ENCODE measurements at places on chromosomes 1 and 21.

- DNase-seq, result no peak
These were observed 43.1 kb downstream of the RGSL1 start for GRCh38 chr1:182493063-182493462.

- DNase-seq, result no peak
These were observed 97.2 kb downstream of the PHTF1 start for GRCh38 chr1:113662101-113662500.

- DNase-seq, result no peak
These were observed 50.7 kb downstream of the GALNT2 start for GRCh38 chr1:230117694-230118093.

GRCh38 chr1:183234660-183235476 lies 48.8 kb downstream of the LAMC2 start:
- no peak for DNase-seq

GRCh38 chr1:220974431-220974830 lies 95.2 kb downstream of the HLX start:
- DNase-seq, result no peak

GRCh38 chr1:8905582-8906191 lies 27.2 kb upstream of the ENO1 start:
- no peak for DNase-seq

- DNase-seq, result no peak
These were observed 12.3 kb upstream of the TARS2 start for GRCh38 chr1:150474869-150475268.

GRCh38 chr1:14835725-14836124 lies 237.2 kb downstream of the KAZN start:
- no peak for DNase-seq

DNA sequence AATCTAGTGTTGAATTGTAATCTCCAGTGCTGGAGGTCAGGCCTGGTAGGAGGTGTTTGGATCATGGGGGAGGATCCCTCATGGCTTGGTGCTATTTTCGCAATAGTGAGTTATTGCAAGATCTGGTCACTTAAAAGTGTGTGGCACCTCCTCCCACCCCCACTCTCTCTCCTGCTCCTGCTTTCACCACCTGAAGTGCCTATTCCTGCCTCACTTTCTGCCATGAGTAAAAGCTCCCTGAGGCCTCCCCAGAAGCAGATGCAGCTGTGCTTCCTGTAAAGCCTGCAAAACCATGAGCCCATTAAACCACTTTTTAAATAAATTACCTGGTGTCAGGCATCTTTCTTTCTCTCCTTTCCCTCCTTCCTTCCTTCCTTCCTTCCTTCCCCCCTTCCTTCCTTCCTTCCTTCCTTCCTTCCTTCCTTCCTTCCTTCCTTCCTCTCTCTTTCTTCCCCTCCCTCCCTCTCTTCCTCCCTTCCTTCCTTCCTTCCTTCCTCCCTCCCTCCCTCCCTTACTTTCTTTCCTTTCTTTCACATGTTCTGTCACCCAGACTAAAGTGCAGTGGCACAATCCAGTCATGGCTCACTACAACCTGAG lies 172.4 kb downstream of the C1orf21 start:
- DNase-seq, result no peak

GRCh38 chr1:74690364-74690696 lies 16.7 kb upstream of the ERICH3 start:
- no peak for DNase-seq

- DNase-seq, result no peak
These were observed 120.1 kb downstream of the BACH1 start for GRCh38 chr21:29418813-29419212.

- no peak for DNase-seq
These were observed 78.5 kb upstream of the CAMK1G start for GRCh38 chr1:209505044-209505443.

GRCh38 chr1:204791453-204792353 lies 79.0 kb upstream of the NFASC start:
- peak; percentile 81 for DNase-seq

GRCh38 chr21:44010429-44010828 lies 1.7 kb upstream of the TRAPPC10 start:
- no peak for DNase-seq

DNA sequence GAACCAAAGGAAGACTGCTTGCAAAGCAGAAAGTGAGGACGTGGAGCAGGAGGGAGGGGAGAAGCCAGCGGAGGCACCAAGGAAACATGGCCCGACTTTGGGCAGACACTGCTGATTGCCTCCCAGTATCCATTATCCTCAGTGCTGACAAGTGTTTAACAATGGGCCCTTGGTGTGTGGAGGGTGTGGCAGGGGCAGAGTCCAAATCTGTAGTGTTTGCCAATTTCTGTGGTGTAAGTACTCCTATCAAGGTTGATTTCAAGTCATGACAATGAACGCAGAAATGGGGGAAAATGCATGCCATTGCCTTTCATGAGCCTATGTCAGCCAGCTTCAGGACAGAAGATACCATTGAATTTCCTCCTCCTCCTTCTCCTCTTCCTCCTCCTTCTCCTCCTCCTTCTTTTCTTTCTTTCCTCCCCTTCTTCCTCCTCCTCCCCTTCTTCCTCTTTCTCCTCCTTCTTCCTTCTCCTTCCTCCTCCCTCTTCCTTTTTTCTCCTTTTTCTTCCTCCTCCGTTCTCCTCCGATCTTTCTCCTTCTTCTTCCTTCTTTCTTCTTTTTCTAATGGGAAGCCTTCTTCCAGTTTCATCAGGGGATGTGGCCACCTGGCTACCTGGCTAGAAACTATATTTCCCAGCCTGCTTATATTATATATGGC lies 10.3 kb upstream of the PHC2 start:
- DNase-seq, result no peak

- no peak for DNase-seq
These were observed 22.4 kb upstream of the BCAR3 start for GRCh38 chr1:93704052-93704451.

DNA sequence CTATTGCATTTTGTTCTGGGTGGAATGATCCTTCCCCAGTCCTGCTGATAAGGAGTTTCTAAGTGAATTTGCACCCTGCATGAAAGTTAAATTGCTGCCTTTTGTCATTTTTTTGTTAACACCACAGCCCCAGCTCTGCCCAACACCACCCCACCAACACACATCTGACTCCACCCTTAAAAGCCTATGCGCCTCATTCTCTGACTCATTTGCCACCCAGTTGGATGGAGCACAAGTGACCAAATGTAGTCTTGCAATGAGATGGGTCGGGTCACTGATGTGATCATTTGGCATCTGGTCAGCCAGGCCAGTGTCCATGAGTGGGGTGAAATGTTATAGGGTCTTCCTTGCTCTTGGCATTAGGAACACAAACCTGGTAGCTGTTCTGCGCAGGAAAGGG lies 256.8 kb downstream of the KAZN start:
- no peak for DNase-seq

DNA sequence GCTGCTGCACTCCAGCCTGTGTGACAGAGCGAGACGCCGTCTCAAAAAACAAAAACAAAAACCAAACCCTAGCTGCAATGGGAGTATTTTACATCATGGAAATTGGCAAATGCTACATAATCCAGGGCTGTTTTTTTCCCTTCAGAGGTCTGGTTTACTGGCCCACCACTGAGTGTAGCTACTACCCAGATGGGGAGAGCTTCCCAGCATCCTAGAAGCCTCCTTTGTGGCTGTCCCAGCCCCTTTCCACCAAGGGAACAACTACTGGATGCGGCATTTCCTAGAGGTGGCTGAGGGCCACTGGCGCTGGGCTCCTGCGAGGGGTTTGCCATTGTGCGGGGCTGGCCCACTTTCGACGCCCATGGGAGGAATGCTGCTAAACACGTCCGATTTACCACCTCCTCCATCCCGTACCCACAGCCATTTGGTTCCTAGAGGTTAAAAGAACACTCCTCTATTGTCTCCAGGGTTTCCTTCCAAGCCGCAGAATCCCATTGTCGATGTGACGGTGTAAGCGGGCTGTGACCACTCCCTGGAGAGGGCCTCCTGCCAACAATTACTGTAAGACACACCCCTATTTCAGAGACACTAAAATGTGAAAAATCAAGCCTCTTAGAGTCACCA lies 55.4 kb downstream of the RUNX3 start:
- no peak for DNase-seq

- no peak for DNase-seq
These were observed 72.5 kb downstream of the ARHGEF10L start for GRCh38 chr1:17611991-17612390.

- no peak for DNase-seq
These were observed 8.1 kb upstream of the ACOT7 start for GRCh38 chr1:6401673-6402072.

GRCh38 chr1:16111771-16112595 lies 38.5 kb upstream of the FAM131C start:
- DNase-seq, result no peak

- DNase-seq, result no peak
These were observed 1.3 kb upstream of the RC3H1 start for GRCh38 chr1:174023440-174023839.

GRCh38 chr1:203657748-203658134 lies 31.1 kb downstream of the ATP2B4 start:
- no peak for DNase-seq

GRCh38 chr1:35269201-35269988 lies 886 bp downstream of the ZMYM4 start:
- DNase-seq, result no peak

DNA sequence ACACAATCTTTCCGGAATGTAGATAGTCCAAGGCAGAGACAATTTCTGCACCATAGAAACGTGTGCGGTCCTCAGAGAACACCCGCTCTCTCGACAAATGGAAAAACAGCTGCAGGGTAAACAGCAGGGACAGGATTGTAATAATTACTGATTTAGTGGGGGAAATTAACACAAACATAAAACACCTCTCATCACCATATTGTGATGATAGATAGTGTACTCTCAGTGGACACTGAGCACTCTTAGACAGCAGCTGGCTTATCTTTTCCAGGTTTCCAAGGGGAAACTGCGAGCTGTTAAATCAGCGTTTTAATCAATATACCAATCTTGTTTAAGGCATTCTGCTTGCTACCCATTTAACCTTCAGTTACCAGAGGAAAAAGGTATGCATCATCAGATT lies 277.1 kb downstream of the AKT3 start:
- DNase-seq, result no peak

DNA sequence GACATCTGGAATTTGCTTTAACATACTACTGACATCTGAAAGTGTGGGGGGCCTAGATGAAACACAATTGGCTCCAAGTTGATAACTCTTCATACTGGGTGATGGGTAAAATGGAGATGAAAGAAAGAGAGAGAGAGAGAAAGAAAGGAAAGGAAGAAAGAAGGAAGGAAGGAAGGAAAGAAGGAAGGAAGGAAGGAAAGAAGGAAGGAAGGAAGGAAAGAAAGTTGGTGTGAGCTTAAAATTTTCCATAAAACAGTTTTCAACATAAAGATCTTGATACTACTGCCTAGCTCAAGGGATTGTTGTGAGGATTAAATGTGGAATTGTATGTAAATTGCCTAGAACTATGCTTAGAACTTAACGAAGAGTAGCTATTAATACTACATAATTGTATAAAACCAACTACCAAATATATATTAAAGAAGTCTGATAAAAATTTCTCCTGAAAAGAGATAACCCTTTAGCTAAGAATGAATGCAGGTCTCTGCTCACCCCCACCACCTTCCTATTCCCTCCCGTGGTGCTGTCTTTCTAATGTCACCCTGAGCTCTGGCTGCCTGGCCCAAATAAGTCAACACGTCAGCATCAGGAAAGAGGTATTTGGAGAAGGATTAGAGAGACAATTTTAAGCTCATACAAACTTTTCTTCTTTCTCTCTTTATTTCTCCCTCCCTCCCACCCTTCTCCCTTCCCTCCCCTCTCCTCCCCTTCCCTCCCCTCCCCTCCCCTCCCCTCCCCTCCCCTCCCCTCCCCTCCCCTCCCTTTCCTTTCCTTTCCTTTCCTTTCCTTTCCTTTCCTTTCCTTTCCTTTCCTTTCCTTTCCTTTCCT lies 89.3 kb upstream of the SGIP1 start:
- DNase-seq, result no peak

DNA sequence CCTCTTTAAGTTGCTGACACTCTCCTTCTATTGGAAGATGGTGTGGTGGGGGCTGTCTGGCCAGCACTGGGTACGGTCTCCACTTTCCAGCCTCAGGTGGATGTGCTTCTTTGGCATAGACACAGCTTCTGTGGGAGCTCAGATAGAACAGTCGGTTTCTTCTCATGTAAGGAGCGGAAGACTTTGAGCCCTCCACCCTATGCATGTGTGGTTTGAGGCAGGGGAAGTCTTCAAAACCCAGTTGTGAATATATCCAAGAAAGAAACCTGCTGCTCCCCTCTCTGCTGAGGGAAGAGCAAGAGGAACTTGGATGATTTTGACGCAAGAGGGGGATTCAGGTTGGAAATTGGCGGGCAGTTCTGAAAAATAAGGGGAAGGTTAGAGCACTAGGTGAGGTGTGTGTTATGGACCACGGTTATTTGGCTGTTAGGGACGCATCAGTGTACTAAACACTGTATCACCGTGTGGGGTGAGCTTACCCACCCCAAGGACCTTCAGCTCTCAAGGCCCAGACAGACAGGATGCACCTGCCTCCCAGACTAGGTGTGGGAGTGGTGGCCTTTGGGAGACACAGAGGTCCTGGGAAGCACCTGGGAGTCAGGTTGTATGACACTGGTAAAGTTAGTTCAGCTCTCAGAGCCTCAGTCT lies 36.2 kb downstream of the IL6R start:
- no peak for DNase-seq

DNA sequence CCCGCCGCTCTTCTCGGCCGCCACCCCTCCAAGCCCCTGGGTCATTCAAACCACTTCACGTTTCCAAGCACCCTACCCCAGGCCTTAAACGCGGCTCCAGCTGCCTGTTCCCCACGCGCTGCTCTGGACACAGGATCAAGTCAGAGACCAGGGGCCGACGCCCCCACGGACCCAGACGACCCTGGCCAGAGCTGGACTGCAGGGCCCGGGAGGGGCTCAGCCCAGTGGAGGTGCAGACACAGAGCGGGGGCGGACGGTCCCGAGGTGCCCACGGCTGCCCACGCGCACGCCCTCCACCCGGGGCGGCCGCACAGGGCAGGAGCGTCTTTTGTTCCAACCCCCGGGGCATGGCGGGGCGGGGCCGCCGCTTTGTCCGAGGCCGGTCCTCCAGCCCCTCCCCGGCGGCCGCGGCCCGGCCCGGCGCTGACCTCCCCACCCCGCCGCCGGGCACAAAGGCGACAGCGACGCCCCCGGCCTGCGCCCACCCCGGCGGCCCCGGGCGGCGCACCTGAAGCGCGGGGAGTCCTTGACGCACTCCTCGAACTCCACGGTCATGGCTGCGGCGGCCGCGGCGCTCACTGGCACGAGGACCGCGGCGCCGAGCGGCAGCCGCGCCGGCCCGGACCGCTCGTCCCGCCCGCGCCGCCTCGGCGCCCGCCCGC lies 338 bp downstream of the ACAP3 start:
- DNase-seq, result no peak
